ENCODE measurements at places on chromosomes 2 and 18. TPM values are rescaled to one million over a fixed set of nuclear protein-coding genes. Genes with fewer than 3 reads are reported as not detected.

The CDH19 gene
- total RNA-seq, result not detected

The ARHGAP28 gene
- total RNA-seq, result 0.05 TPM

The PROKR1 gene
- total RNA-seq, result not detected

The FAHD2A gene
- total RNA-seq, result 25.7 TPM

The PPIG gene
- 27.3 TPM for total RNA-seq

The SRD5A2 gene
- total RNA-seq, result not detected

The SERPINB7 gene
- 15.7 TPM for total RNA-seq

Data from M059J (cell line).